ENCODE measurements at places on chromosomes 6 and 20. TPM values are rescaled to one million over a fixed set of nuclear protein-coding genes. Genes with fewer than 3 reads are reported as not detected.

CAP2 gene
- 2.3 TPM for polyA plus RNA-seq

OR12D2 gene
- not detected for polyA plus RNA-seq

SLA2 gene
- polyA plus RNA-seq = 2.9 TPM

DNA sequence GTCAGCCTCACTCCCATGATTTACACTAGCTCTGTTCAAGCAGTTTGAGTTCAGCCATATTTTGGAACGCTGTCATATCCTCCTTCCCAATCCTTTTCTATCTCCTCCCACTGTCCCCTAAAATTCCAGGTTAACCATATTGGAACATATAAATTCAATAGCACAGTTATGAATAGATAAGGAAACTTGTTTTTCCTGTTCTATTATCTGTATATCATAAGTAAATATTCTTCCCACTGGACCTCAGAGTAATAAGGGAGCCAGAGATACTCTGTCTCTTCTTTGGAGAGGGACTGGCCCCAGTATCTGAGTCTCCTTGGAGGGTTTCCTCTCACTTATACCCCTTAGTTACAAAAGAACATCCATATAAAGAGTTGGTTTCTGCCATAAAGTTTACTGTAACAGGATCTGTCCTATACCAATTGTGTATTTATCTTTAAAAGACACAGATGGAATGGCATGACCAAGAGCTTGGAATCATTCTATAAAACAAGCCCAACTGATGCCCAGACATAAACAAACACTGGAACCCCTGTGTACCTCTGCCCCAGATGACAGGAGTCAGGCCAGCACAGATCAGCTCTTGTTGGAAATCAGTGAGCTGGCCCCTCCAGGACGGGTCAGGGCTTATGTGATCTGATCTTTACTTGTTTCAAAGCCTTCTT lies 67.1 kb downstream of the EPB41L2 start:
- DNase-seq = no peak

DNA sequence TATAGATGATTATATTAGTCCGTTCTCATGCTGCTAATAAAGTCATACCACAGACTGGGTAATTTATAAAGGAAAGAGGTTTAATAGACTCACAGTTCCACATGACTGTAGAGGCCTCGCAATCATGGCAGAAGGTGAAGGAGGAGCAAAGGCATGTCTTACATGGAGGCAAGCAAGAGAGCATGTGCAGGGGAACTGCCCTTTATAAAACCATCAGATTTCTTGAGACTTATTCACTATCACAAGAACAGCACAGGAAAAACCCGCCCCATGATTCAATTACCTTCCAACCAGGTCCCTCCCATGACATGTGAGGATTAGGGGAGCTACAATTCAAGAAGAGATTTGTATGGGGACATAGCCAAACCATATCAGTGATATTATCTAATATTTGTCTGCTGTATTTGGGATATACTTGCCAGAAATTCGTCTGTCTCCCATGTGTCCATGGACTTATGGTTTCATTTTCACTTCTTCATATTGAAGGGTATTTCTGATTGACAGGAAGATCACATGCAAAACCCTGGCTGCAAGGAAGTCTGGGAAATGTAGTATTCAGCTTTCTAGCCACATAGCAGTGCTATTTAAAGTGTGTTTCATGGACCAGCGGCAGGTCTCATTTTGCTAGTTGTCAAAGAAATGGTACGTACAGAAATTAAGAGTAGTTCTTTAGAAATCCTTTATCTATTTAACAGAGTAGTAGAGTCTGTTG lies 50.5 kb upstream of the PAK5 start:
- no peak for DNase-seq

- no peak for DNase-seq
Measured at GRCh38 chr6:111477481-111477938, 5.5 kb downstream of the REV3L start.

DNA sequence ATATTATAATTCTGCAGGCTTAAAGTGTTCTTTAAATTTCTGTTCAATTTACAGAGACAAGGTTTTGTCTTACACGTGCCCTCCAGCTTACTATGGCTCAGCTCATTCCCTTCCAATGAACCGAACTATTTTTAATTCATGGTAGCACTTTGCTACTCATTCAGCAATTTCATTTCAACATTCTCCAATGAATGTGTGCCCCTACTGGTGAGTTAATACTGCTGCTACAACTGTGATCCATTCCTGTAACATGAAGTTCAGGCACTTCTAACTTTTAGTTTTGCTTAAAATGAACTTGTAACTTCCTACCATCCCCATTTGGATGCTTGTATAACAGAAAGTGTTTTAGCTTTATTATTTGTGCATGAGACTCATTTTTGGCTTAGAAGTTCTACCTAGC lies 99.7 kb downstream of the F13A1 start:
- DNase-seq = no peak

- DNase-seq = no peak
Measured at GRCh38 chr20:50913690-50914375, 17.4 kb downstream of the ADNP start.

- no peak for DNase-seq
Measured at GRCh38 chr6:40499215-40499614, 87.9 kb downstream of the LRFN2 start.

GRCh38 chr6:79466207-79466834 lies 70.9 kb downstream of the LCA5 start:
- DNase-seq = no peak

GRCh38 chr6:147509891-147510290 lies 1.4 kb downstream of the SAMD5 start:
- no peak for DNase-seq

DNA sequence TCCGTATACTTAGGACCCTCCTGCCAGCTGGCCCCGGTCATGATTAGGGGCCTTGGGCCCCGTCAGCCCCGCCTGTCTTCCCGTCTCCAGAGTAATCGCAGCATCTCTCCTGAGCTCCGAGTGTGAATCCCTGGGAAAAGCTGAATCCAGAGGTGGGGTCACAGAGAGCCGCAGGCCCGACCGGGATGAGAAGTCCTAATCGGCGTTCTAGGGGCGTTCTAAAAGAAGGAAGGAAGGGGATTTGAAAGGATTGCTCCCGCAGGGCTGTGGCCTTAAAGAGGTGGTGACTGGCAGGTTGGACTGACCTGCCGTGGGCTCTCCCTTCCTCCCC lies 371 bp downstream of the HMGN4 start:
- no peak for DNase-seq

GRCh38 chr6:39156801-39157200 lies 41.8 kb upstream of the SAYSD1 start:
- DNase-seq = no peak

GRCh38 chr20:14341801-14342200 lies 4.4 kb upstream of the FLRT3 start:
- no peak for DNase-seq

- no peak for DNase-seq
Measured at GRCh38 chr6:89888871-89889270, 5.4 kb upstream of the GJA10 start.

DNA sequence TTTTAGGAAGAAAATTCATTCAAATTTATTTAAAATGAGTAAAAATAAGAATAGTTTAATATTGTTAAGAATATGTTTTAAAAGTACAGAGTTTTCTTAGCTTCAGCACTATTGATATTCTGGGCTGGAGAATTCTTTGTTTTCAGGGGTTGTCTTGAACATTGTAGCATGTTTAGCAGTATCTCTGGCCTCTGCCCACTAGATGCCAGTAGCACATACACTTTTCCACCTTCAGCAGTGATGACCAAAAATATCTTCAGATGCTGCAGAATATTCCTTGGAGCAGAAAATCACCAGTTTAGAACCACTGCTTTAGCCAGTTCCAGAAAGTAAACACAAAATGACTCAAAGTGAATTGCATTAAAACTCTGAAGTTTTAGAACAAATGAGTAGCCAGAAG lies 19.4 kb upstream of the SDHAF4 start:
- no peak for DNase-seq

Measured in spleen (tissue), 13 donors.